ENCODE measurements at places on chromosomes 13 and 19.

GRCh38 chr19:18737954-18738351 is 53.2 kb downstream of the COMP start:
- DNase-seq = no peak

- no peak for DNase-seq
Observed at GRCh38 chr19:45191375-45191774, 12.8 kb downstream of the BLOC1S3 start.

- DNase-seq = no peak
Observed at GRCh38 chr13:34243403-34243802, 425.5 kb downstream of the RFC3 start.

GRCh38 chr19:20287070-20287469 is 120.1 kb downstream of the ZNF486 start:
- DNase-seq = no peak

- DNase-seq = peak; percentile 3
Observed at GRCh38 chr13:91894316-91894715, 495.9 kb downstream of the GPC5 start.

DNA sequence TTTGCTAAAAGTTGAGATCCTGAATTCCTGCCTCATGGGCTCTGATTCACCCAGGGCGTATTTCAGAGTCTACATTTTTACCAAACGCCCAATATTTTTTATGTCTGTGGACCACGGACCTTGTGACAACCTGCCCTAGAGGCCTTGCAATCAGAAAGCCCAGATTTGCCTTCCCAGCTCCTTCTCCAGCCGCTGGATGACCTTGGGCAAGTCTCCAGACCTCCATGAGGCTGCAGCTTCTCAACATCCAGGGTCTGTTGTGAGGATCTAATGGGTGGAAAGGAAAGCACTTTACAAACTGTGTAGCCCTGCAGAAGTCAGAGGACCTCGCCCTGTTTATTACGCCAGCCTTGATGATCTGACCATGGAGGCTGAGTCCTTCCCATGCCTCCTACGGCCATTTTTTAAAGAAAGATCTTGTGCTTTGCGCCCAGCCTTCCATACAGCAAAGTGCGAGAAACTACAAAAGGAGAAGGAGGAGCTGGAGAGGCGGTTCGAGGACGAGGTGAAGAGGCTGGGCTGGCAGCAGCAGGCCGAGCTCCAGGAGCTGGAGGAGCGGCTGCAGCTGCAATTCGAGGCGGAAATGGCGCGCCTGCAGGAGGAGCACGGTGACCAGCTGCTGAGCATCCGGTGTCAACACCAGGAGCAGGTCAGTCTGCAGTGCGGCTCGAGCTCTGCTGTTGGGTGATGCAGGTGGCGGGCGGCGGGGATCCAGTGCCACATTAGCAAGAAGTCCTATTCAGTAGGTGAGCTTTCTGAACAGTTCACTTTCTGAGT is 115.6 kb downstream of the SLC7A1 start:
- no peak for DNase-seq

GRCh38 chr13:74678308-74678965 is 544.2 kb upstream of the KLF12 start:
- no peak for DNase-seq

GRCh38 chr19:7257148-7258040 is 36.8 kb downstream of the INSR start:
- DNase-seq = no peak

DNA sequence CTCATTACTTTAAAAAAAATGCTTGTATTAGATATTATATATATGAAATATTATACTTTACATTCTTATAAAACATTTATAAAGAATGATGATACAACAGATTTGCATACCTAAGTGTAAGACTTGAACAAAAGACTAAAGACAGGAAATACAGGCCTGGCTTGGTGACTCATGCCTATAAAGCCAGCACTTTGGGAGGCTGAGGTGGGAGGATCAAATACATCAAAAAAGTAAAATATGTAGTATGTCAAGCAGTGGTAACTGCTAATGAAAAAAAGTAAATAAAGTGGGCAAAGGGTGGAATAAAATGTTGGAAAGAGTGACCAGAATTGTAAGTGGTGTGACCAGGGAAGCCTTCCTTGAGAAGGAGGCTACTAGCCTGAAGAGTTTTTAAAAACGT is 133.7 kb downstream of the GGACT start:
- peak; percentile 71 for DNase-seq

DNA sequence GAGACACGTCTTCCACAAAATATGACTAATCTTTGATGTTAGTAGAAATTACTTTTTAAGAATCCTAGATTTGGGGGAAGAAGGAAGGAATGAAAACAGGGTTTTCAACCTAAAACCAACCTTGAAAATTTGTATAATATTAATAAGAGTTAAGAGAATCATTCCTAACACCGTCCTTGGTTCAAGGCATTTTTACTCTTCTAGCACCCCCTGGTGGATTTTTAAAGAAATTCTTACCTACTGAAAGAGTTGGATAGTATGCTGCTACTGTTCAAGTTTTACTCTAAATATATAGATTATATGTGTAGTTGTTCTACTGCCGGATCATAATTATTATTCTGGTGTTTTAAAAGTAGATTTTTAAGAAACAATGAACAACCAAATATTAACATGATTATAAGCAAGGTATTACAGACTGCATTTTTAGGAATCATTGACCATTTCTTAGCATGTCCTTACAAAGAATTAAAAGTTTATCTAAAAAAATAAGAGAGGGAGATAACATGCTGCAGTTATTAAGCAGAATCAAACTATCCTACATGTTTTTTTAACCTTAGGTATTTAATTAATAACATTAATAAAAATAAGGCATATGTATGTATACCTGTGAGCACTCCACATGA is 7.4 kb upstream of the SLITRK6 start:
- DNase-seq = peak; percentile 69

DNA sequence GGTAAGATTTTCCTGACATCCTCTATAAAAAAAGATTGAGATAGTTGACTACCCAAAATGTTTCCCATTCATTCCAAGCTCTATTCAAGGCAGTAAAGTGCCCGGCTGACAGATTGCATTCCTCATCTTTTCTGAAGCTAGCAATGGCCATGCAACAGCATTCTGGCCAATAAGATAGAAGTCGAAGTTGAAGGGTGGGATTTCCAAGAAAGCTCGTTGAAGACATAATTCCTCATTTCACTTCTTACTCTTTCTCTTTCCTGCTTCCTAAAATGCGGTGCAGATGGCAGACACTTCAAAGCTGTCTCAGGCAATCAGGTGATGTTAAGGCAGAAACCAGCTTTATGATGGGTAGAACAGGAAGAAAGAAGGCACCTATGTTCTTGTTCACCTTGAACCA is 13.4 kb upstream of the ALOX5AP start:
- no peak for DNase-seq

DNA sequence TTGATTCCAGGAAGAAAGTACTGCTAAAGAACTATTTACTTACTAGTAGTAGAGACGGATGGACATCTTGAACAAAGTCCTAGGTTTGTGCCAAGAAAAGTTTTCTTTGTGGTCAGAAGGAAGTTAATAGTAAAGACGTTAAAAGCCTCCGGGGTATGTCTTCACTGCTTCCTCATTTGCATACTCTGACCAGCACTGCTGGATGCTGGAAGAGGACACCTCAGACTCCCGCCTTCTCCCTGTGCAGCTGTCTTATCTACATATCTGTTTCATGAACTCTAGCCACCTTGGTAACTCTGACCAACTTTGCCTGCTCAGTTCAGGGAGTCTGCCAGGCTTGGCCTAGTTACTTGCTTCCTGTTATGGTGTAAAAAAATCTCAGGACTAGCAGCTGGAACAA is 1109.1 kb upstream of the MIR17HG start:
- DNase-seq = peak; percentile 29

DNA sequence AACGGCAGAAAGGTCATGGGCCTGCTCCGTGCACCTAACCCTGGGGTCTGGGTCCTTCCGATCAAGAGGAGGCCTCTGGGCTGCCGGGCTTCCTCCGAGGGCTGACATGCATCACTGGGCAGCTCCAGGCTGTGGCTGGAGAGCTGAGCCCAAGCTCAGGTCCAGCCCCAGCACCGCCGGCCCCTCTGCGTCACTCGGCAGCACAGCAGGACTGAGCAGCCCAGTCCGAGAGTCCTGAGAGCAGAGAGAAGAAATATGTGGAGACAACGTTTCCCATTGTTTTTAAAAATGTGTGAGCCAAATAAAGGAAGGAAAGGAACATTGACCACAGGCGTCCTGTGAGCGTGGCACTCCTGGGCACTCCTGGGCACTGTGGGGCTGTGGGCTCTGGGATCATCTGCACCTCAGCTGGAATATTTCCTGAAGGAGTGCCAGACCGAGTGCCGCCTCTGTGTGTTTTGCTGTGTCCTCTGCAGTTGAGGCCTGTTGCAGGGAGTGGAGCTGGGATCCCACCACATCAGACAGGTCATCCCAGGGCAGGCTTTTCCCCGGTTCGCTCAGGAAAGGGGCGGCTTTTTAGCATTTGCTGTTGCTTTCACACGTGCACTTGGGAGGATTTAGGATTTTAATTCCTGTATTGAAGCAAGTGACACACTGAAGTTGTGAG is 37.8 kb upstream of the TFDP1 start:
- peak; percentile 64 for DNase-seq

DNA sequence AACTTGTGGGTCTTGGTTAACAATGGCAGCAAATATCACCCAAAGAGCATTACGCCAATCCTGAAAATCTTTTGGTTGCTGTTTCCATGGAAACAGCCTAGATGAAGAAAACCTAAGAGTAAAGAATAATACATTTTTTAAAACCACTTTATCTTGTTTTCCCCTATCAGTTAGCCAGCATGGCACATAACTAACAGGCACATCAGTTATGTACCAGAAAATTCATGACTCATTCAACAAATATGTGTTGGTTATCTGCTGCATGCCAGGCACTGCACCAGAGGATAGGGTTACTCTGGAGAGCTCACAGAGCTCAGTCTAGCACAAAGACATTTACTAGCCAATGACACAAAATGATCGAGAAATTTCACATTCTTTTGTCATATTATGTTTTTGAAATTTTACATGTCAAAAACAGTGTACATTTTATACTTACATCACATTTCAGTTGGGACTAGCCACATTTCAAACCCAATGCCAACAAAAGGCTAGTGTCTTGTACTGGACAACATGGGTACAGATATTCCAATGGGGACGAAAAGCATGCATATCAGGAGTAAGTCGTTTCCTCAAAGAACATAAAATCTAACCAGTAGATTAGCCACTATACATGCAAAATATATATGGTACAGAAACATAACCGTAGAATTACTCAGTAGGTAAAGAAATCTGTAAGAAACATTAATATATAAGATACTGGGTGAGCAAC is 20.3 kb downstream of the LNX2 start:
- peak; percentile 76 for DNase-seq

DNA sequence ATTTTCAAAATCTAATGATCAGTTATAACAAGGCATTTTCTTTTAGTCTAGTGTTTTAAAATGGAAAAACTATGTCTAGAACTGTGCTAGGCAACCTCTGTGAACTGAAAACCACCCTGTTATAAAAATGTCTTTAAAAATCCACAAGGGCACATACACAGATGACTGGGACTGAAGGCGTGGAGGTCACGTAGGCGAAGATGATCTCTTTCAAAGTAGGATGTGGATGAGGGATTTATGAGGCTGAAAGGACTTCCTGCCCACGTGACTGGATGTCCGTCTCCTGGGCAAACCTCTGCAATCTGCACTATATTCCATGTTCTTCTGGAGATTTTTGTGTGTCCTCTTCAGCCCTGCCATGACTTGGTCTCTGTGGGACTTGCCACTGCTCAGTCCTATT is 84.2 kb upstream of the ZNF536 start:
- DNase-seq = no peak

- no peak for DNase-seq
Observed at GRCh38 chr19:15122331-15123030, 15.3 kb downstream of the SYDE1 start.

DNA sequence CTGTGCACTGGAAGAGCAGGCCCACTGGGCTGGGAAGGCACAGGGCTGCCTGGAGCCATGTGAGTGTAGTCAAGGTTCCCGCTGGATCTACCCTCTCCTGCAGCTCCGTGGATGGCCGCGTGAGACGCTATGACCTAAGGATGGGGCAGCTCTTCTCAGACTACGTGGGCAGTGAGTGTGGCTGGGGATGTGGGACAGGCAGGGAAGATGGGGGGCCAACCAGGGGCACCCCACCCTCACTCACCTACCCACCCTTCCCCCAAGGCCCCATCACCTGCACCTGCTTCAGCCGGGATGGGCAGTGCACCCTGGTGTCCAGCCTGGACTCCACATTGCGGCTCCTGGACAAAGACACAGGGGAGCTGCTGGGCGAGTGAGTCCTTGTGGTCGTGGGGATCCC is 6.1 kb downstream of the WDR83 start:
- no peak for DNase-seq

- peak; percentile 21 for DNase-seq
Observed at GRCh38 chr13:29503041-29503837, 92.2 kb downstream of the SLC7A1 start.

GRCh38 chr13:99870541-99870940 is 101.0 kb downstream of the ZIC5 start:
- no peak for DNase-seq

GRCh38 chr19:658059-658839 is 4.8 kb downstream of the RNF126 start:
- DNase-seq = no peak

- DNase-seq = no peak
Observed at GRCh38 chr13:111911754-111912452, 155.0 kb upstream of the SOX1 start.

DNA sequence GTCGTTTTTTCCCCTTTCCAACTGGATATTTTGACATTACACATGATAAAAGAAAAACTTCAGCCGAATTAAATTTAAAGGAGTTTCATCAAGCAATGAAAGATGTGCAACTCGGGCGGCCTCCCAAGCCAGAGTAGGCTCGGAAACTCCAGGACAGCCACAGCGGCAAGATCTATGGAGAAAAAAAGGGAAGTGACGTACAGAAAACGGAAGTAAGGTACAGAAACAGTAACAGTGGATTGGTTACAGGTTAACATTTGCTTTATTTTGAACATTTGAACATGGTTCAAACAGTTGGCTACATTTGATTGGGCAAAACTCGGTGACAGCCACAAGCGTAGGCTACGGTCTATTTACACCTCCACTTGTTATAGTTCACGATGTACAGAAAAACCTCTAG is 30.5 kb upstream of the FAM124A start:
- DNase-seq = no peak

GRCh38 chr13:73421310-73421912 is 362.6 kb downstream of the KLF5 start:
- peak; percentile 88 for DNase-seq

- DNase-seq = peak; percentile 78
Observed at GRCh38 chr13:101523154-101524131, 71.0 kb downstream of the ITGBL1 start.

DNA sequence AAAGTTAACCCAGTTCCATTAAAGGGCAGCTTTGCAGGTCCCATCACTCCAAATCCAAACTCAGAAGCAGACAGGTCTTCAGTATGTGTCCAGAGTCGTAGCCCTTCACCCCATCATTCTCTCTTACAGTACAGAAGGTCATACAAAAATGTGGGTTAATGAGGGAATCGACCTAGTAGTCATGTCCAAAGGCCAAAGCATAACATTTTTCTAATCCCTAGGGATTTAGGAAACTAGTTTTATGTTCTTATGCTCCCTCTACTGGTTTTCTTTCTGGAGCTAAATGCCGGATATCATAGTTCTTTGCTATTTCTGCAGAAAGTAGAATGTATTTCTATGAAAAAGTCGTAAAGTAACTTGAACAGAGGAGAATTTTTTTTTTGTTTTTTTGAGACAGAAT is 72.2 kb downstream of the DHRS12 start:
- peak; percentile 56 for DNase-seq
